NCI-H524 treated with DMSO at 0.1 percent for 48 hours (cell line): ENCODE measurements at places on chromosomes 1 and 21.

DNA sequence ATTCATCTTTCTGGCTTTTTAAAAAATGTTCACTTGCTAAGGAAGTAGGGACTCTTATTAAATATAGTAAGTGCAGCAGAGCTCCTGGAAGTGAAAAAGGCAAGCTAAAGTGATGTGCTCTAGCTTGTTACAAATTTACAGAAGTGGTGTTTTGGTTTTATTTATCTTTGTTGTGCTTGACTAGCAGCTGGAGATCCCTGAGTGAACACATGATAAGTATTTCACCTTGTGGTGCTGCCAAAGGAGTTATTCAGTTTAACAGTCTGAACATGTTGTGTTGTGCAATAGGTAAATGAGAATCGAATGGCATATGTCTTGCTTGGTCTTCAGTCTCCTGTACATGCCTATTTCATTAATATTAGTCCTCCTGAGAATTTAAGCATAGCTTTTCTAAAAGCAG lies 315.7 kb downstream of the TPR start:
- DNase-seq, result no peak

- no peak for DNase-seq
These were observed 24.4 kb downstream of the CD55 start for GRCh38 chr1:207345644-207346477.

DNA sequence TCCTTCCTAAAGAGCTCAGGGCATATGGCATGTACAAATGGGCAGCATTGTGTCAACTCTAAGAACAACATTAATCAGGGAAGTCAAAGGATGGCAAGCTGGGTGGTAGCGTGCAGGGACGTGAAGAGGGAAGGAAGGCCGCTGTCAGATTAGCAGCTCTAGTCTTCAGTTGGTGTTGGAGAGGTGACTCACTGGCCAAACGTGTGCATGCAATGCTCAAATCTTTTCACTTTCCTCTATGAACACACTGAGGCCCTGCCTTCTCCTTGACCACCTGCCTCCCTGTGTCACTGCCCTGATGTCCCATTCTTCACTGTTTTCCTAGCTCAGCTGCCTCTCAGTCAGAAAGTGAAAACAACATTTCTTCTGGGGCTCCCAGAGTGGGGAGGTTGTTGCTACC lies 5.9 kb upstream of the PIGR start:
- no peak for DNase-seq

DNA sequence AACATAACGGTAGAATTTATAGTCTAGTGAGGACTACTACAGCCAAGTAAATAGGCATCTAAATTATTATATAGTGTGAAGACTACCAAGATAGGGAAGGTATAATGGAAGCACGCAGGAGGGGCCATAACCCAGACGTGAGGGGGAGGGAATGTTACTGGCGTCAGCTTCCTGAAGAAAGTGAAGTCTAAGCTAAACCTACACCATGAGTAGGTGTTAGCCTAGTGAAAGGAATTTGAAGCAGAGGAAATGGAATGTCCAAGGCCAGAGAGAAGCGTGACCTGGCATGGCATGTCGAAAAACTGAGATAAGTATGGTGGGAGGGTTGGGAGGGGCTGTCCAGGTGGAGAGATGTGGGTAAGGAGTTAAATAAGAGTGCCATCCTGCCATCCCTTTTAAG lies 140.5 kb downstream of the SLC44A5 start:
- DNase-seq, result no peak

DNA sequence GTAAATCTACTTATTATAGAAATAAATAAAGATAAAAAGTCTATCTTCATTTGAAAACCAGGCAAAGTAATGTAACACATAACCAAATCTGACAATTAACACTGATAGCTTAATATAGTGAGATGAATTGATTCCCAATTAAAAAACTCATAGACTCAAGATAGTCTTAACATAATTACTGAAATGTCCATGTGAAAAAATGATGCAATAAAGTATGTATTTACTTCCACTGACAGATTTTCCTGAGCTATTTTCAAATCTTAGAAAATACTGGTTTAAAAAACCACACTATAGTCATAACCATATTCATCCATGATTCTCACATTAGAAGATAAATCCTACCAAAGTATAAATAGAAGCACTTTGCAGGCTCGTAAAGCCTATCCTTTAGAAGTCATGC lies 9.6 kb upstream of the DONSON start:
- no peak for DNase-seq

DNA sequence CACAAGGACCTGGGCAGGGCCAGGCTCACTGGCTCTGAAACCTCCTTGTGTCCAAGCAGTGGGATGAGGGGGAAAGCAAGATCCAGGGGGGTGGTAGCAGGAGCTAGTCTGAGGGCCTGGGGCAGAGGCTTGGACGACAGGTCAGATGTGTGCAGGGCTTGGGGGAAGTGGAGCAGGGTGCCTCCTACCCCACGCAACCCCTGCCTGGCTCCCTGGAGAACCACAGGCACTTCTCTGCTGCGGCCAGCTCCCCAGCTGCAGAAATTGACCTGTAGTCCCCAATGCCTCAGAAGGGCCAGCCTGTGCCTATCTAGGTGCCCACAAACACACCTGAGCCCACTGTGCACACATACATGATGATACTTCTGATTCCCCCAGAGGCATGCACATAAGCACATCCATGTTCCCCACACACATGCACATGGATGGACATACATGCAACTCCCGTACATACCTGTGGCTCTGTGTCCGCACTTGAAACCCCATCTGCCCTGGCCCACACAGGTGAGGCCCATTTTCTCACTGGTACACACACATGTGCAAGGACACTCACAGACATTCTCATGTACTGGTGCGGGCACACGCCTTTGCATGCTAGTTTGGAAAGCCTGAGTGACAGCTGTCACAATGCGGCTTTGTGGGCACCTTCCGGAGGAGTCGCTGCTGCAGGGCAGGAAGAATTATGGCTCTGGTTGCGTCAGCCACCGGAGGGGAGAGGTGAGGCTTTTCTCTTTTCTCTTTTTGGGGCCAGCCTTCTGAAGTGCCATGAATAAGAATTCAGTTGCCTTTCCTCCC lies 247.2 kb upstream of the CSF3R start:
- no peak for DNase-seq

GRCh38 chr1:40704817-40705733 lies 13.6 kb downstream of the NFYC start:
- no peak for DNase-seq
